ENCODE measurements at places on chromosomes 13 and 19.

DNA sequence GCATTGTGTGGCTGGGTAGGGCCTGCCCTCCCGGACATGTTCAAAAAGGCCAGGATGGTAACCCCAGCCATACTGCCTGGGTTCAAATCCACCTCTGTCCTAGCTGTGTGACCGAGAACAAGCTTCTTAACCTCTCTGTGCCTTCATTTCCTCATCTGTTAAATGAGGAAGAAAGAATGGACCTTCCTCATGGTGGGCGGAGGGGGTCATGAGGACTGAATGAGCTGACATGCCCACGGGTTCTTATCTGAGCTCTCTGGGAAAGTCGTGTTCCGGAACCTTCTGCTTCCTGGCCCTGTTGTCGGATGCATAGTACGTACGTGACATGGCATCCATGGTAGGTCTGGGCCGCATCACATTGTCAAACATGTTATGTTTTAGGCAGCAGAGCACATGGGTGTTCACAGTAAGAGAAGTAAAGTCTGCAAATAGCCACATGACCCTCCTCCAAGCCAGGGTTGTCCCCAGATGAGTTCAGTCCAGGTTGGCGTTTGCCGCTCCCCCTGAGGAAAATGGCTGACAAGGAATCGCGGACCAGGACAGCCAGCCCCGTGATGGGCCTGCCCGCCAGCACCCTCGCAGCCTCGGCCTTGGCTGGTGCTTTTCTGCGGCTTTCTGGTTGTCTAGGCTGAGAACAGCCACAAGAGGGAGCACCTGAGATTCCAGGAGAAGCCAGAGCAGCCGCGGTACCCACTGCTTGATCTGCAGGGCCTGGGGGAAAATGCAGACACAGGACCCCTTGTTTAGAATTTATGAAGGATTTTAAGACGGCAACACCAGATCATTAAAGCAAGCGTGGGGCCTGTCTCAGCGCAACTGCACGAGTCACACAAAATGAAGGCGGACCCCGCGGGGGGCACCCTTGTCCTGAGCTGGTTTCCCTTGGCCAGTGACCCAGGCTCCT, 2.4 kb upstream of the NTN5 start:
- peak; percentile 63 for DNase-seq

- no peak for DNase-seq
Measured at GRCh38 chr13:113483504-113484293, 6.8 kb downstream of the DCUN1D2 start.

DNA sequence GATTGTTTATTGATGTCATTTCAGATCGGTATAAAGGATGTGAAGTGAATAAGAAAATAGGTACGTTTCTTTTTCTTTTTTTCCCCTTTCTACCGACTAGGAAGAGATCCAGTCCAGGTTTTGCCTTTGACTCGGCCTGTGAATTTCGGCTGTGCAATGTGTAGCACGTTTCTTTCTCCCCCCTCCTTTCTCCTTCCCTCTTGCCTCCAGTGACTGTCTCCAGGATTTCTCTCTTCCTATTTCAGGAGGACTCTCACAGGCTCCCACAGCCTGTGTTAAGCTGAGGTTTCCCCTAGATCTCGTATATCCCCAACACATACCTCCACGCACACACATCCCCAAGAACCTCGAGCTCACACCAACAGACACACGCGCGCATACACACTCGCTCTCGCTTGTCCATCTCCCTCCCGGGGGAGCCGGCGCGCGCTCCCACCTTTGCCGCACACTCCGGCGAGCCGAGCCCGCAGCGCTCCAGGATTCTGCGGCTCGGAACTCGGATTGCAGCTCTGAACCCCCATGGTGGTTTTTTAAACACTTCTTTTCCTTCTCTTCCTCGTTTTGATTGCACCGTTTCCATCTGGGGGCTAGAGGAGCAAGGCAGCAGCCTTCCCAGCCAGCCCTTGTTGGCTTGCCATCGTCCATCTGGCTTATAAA, at the start of gene GPC6:
TSS of gene GPC6 (plus strand) at position 185 of the 657 bp plus-strand sequence.
- no peak for DNase-seq

GRCh38 chr13:111893607-111894443, 173.1 kb upstream of the SOX1 start:
- no peak for DNase-seq

GRCh38 chr13:110471833-110472162, 89.7 kb downstream of the RAB20 start:
- DNase-seq: peak; percentile 40

- DNase-seq: peak; percentile 89
Measured at GRCh38 chr19:13839130-13839937, 37.6 kb upstream of the NANOS3 start.

DNA sequence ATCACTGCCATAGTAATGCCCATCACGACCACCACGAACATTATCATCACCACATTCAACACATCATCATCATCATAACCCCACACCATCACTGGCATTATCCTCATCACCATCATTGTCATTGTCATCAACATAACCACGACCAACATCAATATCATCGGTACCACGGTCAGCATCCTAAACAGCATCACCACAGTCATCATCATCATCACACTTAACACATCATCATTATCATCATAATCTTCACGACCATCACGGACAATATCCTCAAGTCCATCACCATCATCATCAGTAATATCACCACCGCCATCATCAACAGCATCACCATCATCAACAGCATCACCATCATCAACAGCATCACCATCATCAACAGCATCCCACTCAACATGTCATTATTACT, 70.3 kb downstream of the MBD3L1 start:
- DNase-seq: no peak

GRCh38 chr19:13001166-13001501, 5.9 kb downstream of the NFIX start:
- DNase-seq: no peak

DNA sequence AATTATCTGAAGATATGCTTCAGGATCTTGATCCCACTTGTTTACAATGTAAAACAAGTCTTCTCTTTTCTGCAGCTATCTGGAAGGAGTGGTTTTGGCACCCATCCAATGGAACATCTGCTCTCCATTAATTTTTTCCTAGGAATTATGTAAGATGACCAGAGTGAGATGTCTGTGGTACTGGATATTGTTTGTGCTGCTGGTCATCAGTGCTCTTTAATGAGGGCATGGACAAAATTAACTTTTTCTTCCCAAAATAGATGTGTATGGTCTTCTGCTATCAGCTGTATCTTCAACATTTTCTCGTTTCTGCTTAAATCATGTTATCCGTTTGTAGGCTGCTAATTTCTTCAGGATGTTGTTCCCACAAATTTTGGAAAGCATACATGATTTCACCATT, 415.4 kb upstream of the KLHL1 start:
- no peak for DNase-seq

DNA sequence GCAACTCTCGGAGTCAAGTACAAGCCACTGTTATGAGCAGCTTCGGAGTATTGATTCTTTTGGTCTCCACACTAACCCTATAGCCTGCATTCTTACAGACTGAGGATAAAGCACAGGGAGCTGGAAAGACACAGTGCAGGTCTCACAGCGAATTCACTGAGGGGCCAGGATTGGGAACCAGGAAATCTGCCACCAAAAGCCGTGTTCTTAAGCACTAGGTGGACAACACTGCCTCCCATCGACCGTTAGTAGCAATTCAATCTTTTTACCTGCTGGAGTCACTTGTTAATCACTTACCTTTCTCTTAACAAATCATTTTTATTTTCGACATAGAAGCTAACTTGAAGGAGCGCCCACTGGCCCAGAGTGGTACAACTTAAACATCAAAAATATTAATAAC, 6.3 kb downstream of the PMIS2 start:
- DNase-seq: no peak

DNA sequence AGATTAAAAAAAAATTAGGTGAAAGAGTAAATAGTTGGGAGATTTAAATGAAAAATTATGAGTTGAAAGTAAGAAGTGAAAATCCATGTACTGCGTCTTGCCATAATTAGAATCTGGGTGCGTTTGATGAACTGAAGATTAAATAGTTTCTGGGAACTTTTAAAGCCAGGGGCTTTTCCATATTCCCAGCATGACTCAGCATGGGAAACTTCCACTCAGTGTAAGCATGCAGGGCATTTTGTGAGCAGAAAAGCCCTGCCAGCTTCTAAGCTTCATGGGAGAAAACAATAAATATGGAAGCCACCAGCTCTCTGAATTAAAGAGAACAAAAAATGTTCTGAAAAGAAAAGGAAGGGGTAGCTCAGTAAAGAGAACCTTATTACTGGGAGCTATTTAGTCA, 62.0 kb upstream of the EDNRB start:
- no peak for DNase-seq

DNA sequence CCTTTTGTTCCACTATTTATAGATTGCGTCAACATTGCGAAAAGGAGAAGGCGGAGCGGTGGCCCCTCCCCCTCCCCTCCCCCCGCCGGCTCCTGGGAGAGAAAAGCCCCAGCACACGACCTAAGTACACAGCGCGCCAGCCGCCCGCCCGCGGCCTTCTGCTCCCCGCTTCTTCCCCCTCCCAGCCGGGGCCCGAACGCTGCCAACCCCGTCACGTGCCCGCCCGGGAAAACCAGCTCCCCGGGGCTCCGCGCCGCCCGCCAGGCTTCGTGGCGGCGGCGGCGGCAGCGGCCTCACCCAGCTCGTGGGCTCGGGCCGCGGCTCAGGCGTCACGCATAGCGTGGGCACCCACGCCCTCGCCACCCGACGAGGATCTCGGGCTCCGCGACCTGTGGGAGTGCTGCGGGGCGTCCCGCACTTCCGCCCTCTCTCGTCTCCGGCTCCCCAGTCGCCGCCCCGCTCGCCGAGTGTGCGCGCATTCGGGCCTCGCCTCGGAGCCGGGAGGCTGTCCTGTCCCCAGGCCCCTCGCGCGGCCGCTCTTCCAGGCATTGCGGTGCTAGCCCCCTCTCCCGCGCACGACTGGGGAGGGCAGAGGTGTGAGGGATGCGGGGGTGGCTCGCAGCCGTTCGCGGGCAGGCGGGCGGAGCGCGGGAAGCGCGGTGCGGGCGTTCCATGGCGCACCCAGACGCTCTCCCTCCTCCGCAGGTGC, 110.5 kb downstream of the KCNRG start:
- DNase-seq: peak; percentile 94

GRCh38 chr13:48634636-48635035, 19.1 kb upstream of the CYSLTR2 start:
- DNase-seq: no peak

DNA sequence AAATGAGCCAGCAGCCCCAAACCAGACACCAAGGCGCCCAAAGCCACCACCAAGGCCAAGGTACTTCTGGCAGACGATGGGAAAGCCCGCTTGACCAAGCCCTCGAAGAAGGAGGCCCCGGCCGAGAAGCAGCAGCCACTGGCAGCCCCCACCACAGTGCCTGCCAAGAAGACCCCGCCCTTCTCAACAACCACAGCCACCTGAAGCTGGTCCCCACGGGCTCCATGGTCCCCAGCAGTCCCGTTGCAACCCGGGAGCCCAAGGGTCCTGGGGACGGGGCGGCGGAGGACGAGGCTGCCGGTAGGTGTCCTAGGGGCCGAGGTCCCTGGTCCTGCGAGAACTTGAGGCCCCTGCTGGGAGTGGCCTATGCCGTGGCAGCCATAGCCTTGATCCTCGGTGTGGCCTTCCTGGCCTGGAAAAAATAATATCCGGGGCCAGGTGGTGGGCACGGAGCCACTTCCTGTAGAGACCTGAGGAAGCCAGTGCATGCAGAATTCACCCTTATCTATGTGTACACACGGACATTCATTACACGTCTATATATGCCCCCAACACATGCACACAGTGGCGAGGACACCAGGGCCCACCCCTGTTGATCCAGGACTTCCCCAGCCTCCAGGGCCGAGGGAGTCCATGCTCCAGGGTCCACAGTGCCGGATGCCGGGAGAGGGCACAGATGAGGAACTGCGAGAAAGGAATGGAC, 13.8 kb downstream of the C1QTNF9 start:
- DNase-seq: no peak

DNA sequence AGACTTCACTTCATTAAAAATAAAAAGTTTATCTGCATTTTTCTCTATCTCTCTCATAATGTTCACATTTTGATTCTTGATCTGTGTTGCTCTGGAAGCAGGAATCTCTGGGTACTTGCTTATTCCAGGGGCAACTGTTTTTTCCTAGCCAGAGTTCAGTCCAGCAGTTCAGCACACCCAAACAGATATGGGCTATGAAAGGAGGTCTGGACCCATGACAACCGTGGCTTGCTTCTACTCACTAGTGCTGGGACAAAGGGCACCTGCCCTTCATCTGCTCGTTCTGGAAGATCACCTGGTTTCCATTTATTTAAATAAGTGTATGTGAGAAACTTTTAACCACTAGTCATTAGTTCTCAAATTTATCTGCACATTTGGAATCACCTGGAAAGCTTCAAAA, 36.0 kb downstream of the POLR1D start:
- DNase-seq: no peak

DNA sequence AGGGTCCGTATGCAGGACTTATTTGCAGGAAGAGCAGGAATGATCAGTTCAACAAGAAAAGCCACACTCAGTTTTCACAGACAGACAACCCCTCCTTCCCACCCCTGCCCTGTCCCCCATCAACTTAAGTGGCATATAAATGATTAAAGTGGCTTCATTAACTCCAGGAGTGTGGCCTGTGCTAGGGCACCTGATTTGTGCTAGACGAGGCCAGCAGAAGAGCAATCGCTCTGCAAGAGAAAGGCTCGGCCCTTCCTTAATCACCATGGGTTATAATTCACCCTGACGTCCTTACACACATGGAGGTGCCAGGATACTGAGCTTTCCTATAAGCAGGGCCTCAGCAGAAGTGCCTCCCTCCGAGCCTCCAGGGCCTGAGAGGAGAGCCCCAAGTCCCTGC, 14.6 kb downstream of the C19orf12 start:
- no peak for DNase-seq

DNA sequence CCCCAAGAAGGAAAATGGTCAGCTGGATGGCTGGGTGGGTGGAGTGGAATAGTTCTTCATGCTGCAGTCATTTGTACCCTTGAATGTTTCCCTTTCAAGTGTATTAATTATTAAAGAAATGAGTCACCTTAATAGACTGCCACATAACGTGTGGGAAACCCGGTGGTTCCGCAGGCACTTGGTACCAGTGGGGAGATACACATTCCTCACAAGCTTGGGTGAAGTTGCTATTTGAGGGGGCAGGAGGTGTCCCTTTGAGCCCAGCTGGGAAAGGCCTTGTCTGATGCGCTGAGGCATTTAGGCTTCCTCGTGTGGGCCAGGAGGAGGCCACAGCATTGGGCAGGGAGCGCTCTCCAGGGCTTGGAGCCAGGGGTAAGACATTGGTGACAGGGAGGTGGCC, 57.7 kb downstream of the ATP8A2 start:
- no peak for DNase-seq

- DNase-seq: no peak
Measured at GRCh38 chr19:5628919-5629481, 6.1 kb downstream of the SAFB start.

DNA sequence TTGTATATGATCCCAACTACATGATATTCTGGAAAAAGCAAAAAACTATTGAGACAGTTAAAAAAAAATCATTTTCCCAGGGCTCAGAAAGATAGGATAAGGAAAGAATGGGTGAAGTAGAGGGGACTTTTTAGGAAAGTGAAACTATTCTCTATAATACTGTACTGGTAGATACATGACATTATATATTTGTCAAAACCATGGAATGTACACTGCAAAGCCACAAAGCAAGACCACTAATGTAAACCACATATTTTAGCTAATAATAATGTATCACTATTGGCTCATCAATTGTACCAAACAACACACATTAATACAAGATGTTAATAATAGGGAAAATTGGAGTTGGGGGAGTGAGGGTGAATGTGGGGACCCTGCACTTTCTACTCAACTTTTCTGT, 182.6 kb downstream of the EFNB2 start:
- no peak for DNase-seq
